Naive thymus-derived CD8-positive, alpha-beta T cell (primary cell): ENCODE measurements at places on chromosomes 3 and 15.

DNA sequence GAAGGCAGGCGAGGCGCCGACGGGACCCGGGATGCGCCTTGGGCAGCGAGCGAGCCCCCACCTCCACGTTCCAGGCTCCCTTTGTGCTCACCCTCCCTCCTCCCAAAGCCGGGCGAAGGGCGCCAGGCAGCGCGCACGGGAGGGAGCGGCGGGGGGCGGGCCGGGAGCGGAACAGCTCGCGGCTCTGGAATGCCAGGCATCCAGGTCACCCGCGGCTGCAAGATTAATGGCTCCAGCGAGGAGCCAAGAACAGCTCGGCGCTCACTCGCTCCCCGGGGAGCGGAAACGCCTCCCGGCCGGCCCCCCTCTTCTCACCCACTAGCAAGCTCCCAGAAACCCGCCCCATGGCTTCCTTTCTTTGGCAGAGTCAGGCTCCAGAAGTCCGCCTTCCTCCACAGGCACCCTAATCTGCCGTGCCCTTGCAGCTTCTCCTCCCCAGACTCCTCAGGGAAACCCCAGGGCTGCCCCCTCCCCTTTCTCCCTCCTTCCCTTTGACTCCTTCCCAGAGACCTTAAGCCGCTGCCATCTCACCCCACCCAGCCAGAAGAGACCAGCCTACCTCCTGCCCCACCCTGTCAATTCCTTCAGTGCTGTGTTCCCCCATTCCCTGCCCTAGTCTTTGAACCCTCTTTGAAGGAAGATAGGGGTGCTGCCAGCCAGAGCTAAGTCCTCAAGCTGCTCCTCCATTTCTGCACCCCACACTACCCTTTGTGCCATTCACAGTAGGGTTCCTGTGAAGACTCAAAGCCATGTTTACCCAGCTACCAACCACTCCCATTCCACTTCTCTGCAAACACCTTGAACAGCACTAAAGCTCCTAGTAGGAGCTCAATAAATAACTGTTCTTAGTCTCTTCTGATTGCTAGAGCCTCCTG is 9.9 kb downstream of the AMOTL2 start:
- no peak for DNase-seq

GRCh38 chr3:163450698-163451097 is 1627.6 kb downstream of the SI start:
- no peak for DNase-seq

DNA sequence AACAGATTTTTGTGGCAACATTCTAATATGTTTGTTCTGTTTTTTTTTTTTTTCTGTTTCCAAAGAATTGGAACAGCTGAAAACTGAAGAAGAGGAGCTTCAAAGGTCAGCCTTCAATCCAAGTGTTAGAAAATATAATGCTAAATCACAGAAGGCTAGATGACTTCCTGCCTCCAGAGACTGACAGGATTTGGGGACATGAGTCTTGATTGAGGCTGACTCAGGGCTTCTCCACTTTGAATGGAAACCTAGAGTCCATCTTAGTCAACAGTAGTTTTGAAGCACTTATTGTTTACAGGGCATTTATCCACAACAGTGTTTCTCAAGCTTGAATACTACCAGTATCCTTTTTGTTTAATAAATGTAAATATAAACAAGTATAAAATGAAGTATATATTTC is 44.5 kb upstream of the RAD51 start:
- DNase-seq: no peak

DNA sequence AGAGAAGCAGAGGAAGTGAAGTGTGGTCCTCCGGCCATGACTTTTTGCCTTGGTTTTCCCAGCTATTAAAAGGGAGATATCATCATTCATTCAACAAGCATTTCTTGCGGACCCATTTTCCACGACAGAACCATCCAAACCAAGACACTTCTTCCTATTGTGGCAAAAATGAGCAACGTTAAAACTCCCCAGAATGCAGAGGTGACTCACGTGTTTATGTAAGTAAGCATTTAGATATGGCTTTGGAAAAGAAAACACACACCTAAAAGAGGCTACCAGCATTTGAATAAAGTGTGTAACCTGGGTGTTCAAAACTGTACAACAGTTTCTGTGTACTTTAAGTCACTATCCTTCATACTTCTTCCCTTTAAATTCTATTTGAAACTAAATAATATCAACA is 181.3 kb downstream of the RORA start:
- DNase-seq: no peak

DNA sequence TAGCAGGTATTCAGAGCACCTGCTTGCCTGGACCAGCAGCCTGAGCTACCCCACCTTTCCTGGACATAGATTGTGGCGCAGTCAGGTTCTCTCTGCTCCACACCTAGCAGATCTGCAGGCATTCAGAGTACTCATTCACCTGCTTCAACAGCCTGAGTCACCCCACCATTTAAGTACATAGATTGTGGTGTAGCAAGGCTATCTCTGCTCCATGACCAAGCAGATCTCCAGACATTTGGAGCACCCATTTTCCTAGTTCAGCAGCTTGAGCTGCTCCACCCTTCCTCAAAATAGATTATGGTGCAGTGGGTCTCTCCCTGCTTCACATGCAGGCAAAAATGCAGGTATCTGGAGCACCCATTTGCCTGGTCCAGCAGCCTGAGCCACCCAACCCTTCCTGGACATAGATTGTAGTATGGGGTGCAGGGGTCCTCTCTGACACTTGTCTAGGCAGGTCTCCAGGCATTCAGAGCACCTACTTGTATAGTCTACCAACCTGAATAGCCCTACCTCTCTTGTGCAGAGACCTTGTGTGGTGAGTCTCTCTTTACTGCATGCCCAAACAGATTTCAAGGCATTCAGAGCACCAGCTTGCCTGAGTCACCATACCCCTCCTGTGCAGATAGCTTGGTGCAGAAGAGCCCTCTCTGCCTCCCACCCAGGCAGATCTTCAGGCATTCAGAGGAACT is 466.0 kb upstream of the THBS1 start:
- DNase-seq: no peak

DNA sequence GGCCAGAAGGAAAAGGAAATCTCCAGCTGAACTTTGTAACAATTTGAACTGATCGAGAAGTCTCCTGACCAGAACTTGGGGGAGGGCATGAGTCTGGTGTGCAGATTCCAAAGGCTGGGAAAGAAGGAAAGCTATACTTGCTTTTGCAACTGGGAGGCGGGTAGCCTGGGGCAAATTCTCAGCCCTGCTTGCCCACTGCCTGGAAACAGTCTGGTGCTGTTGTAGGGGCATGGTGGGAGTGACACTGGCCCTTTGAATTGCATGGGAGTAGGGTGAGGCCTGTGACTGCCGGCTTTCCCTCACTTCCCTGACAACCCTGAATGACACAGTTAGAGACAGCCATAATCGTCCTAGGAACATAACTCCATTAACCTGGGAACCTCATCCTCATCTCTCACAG is 114.0 kb upstream of the POU1F1 start:
- no peak for DNase-seq

GRCh38 chr3:40623567-40623966 is 98.8 kb downstream of the ZNF621 start:
- no peak for DNase-seq

DNA sequence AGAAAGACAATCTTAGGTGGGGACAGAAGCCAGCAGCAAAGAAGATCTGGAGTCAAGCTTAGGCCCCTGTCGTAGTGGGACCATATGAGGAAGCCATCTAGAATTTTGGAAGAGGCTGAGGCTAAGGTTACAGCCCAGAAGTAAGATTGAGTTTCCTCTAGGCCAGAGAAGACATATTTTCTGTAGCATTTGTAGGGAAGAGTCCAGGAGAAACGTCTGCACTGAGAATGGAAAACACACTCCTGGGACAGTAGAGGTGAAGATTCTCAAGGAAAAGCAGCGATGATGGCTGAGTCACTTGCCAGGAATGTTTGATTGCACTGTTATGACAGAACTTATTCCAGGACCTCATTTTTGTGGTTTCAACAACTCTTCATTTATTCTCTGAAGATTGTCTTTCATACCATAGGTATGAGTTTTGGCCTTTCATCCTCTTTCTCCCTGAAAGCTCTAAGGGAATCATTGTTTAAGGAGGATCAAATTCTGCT is 107.2 kb downstream of the GTPBP8 start:
- DNase-seq: no peak

GRCh38 chr3:182105875-182106274 is 394.1 kb downstream of the SOX2 start:
- DNase-seq: no peak

- no peak for DNase-seq
These were observed 15.0 kb upstream of the SRP14 start for GRCh38 chr15:40053831-40054604.

DNA sequence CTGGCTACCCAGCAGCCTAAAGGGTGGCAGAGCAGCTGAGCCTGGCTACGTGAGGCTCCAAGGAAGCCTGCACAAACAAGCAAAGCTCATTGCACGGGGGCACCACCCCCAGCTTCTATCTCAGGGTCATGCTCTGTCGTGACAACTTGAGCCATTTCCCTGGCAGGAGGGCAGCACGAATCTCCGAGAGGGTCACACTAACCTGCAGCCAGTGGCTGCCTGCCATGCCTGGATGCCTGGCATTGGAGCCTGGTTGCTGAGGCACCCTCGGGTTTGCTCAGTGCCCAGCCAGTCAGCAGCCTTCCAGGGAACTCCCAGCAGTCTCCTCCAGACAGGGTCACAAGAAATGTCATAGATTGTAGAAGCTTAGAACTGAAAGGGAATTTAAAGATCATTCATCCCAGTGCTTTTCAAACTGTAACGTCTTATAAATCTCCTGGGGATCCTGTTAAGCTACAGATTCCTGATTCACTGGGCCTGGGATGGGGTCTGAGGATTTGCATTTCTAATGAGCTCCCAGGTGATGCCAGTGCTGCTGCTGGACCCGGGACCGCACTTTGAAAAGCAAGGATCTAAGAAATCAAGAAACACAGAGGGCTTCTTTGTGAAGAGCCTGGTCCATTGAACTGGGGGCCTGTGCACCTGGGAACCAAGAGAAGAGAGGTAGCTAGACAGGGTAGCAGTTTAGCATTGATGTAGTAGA is 48.4 kb downstream of the TMEM266 start:
- DNase-seq: no peak
